Anterior cingulate cortex (tissue), 58 donors: ENCODE measurements at places on chromosomes 4 and X.

DNA sequence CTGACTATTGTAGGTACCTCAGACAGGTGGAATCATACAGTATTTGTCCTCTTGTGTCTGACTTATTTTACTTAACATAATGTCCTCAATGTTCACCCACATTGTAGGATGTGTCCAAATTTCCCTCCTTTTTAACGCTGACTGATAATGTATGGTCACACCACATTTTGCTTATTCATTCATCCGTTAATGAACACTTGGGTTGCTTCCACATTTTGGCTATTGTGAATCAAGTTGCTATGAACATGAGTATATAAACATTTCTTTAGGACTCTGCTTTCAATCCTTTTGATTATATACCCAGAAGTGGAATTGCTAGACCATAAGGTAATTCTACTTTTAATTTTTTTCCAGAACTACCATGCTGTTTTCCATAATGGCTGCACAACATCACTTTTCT lies 87.0 kb upstream of the NDP start:
- DNase-seq = no peak

DNA sequence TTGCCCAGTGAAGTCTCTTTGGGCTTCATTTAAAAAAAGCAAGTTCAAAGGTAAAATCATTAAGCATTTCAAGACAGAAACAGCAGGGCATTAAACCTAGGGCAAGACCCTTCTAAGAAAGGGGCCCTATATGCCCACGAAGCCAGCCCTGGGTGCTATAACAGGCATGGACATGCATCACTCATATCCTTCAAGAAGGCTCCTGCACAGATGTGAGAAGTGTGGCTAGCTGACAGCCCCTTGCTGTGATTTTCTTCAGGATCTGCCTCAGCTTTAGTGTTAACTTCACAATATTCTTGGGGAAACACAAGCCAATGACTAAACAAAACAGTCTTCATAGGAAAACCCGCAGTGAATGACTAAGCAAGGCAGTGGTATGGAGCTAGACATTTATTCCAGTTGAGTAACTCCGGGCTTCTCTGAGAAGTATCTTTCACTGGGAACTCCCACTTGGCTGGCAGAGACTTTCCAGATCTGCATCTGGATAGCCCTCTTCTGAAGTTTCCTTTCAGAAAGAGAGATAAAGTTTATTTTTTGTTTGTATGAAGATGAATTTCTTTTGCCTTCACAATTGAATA lies 11.9 kb upstream of the MAOA start:
- DNase-seq = no peak

DNA sequence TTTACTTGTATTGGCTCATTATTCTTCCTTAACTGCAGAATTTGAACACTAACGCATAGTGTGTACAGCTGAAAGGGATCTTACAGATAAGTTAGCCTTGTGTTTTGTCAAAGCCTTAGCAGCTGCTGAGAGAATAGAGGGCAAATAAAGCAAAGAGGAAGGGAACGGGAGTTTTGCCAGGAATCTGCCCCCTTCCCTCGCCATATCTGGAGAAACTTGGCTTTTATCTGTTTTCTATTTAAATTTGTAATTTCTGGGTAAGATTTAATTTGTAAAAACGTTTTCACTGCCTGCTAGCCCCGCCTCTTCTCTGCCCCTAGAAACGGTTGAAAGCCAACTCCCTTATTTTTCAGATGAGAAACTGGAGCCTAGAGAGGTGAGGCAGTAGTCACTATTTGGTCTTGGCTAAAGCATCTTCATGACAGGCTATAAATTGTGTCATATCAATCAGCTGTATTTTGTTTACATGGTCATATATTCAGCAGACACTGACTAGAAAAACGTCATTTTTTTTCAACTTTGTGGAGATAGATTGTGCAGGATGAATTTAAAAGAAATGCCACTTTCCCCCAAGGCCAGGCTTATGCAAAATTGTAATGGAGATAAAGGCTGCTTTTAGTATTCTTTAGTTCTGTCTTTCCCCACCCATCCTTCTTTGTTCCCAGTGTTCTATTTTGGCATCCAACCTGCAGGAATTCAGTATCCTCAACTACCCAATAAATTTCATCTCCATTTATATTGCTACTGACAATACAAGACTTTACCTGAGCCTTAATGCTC lies 319.4 kb downstream of the SH2D1A start:
- DNase-seq = no peak

GRCh38 chr4:138636781-138637180 lies 378.8 kb upstream of the NOCT start:
- DNase-seq = no peak

DNA sequence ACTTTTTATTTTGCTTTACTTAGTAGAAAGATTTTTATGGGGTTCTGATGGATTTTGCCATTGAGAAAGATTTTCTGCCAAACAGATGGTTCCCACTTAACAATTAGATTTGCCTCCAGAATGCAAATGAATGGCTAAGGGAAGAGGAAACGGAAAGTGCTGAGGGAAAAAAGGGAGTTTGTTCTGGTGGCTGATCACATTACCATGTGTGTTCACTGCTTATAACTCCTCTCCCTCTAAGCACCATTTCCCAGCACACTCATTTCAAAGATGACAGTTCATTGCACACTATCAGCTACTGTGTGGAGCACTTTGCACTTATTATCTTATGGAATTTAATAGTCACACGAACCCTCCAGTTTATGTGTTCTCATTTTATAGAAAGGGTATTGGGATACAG lies 68.0 kb upstream of the GRID2 start:
- no peak for DNase-seq

- DNase-seq = no peak
These were observed 209.6 kb upstream of the MAGEB2 start for GRCh38 chrX:30005813-30006212.

DNA sequence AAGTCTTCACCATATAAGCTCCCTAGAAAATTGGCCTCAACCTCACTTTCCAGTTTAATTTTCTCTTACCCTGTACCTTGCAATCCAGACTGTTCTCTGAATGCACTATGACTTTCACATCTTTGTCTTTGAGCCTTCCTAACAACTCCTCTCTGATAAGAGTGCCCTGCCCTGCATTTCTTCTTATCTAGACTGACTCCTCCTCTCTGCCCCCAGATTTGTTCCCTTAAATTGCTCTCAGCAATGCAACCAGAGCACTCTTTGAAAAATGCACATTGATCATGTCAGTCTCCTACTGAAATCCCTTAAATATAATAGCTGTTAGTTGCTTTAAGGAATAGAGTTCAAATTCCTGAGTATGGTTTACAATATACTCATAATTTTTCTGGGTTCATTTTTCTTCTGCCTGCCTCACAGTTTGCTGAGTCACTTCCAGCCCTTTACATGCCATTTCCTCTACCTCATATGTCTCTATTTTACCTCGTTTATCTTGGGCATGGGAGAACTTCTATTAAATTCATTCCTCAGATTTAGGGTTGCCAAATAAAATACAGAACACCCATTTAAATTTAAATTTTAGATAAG lies 582.7 kb upstream of the AADAT start:
- DNase-seq = no peak

GRCh38 chr4:164948975-164949374 lies 28.5 kb downstream of the TRIM61 start:
- DNase-seq = no peak

- DNase-seq = no peak
These were observed 60.8 kb upstream of the XAGE1B start for GRCh38 chrX:52577464-52578173.

- no peak for DNase-seq
These were observed 39.9 kb upstream of the SCOC start for GRCh38 chr4:140333523-140333922.

DNA sequence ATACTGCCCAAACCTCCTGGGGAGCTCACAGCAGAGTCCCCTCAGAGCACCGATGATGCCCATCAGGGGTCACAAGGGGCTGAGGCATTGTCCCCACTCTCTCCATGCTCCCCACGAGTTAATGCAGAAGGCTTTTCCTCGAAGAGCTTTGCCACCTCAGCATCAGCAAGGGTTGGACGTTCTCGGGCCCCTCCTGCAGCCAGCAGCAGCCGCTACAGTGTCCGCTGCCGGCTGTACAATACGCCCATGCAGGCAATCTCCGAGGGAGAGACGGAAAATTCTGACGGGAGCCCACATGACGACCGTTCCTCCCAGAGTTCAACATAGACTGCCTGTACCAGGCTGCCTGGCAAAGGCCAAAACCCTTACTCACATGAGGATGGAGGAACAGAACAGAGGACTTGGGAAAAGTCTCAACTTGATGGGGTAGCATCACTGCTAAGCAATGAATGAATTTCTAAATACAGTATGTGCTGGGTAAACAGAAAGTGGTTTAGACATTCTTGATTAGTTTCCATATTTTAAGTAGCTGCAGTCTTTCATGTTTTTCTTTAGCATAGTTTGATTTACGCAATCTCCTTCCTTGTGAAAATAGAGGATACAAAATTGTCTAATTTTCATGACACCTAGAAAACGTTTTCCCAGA lies 5.0 kb upstream of the SCML1 start:
- no peak for DNase-seq

DNA sequence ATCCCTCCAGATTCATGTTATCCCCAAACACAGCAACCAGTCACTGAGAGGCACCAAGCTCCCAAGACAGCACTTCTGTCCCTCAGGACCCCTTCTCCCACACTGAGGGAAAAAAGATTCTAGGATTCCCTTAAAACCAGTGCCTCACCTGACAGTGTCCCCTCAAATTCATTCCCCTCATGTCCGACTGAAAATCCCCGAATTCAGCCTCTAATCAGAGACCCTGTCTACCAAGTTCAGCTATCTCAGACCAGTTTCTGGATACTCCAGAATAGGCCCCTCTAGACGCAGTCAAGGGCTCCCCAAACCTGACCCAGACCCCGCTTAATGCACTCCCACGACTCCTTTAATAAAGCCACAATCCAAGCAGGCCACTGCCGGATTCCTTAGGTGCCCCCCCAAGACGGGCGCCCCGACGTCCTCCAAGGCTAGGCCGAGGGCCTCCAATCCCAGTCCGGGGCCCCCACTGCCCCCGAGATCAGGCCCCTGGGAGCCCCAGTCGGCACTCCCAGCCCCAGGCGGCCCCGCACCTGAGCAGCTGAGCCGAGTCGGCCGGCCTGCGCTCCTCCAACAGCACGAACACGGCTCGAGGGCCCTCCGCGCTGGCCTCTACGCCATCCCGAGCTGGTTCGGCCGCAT lies 457 bp downstream of the TFE3 start:
- peak; percentile 30 for DNase-seq

DNA sequence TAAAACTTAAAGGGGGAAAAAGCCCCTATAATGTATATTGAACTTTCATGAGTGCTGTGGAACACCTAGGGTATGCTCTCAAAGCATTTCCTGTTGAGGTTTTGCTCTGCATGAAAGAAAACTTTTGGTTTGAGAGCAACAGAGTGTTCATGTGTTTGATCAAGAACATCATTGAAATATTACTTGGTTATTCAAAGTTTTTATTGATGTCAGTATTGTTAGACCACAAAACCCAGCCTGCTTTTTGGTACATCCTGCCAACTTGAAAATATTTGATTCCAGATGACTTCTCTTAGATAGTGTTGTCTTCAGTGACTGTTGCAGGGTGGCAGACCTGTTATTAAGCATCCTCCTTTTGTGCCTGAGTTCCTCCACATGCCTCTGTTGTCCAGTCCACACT lies 68.0 kb downstream of the N4BP2 start:
- no peak for DNase-seq

DNA sequence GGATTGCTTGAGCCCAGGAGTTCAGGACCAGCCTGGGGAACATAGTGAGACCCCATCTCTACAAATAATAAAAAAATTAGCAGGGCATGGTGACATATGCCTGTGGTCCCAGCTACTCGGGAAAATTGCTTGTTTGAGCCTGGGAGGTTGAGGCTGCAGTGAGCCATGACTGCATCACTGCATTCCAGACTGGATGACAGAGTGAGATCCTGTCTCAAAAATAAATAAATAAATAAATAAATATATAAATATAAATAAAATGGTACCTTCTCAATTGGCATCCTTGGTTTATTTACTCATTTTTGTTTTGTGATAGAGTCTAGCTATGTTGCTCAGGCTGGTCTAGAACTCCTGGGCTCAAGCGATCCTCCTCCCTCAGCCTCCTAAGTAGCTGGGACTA lies 144.2 kb downstream of the CHRNA9 start:
- no peak for DNase-seq

DNA sequence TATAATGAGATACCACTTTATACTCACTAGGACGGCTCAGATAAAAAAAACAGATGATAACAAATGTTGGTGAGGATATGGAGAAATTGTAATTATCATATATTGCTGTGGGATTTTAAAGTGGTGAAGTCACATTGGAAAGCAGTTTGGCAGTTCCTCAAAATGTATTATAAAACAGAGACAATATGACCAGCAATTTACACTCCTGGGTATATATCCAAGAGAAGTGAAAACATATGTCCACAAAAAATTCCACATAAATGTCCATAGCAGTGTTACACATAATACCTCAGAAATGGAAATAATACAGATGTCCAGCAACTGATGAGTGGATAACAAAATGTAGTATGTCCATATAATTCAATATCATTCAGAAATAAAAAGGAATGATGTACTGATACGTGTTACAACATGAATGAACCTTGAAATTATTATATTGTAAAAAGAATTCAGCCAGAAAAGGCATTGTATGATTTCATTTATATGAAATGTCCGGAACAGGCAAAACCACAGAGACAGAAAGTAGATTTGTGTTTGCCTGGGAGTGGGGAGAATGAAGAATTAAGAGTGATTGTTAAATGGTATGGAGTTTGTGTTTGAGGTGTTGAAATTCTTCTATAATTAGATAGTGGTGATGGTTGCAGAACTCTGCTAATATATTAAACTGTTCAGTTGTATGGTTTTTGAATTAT lies 220.9 kb downstream of the SLC7A11 start:
- no peak for DNase-seq

DNA sequence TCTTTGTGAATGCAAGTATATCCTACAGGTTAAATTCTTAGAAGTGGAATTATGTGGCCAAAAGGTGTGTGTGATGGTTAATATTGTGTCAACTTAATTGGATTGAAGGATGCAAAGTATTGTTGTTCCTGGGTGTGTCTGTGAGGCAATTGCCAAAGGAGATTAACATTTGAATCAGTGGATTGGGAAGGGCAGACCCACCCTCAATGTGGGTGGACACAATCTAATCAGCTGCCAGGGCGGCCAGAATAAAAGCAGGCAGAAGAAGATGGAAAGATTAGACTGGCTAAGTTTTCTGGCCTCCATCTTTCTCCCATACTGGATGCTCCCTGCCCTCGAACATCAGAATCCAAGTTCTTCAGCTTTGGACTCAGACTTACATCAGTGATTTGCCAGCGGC lies 76.2 kb upstream of the GBA3 start:
- DNase-seq = no peak

GRCh38 chr4:156390599-156391324 lies 437.1 kb upstream of the CTSO start:
- no peak for DNase-seq

DNA sequence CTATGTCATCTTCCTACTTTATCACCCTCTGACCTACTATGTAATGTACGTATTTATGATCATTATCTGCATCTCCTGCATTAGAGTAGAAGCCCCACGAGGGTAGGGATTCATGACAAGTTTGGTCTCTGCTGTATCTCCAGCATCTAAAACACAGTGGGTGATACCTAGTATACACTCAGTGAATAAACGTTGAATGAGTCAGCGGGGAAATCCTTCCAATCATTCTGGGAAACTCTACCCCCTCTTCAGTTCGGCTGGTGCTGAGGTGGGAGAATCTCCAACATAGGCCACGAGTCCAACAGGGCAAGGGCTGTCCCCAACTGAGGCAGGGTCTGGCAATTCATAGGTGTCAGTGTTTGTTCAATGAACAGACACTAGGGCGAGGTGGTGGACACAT lies 74.4 kb upstream of the EFNB1 start:
- DNase-seq = no peak

GRCh38 chrX:136694431-136695087 lies 46.6 kb downstream of the CD40LG start:
- no peak for DNase-seq

GRCh38 chr4:76457885-76458284 lies 22.9 kb downstream of the SHROOM3 start:
- no peak for DNase-seq
